A549 treated with Hydrocortisone at 1 μM for 4 hours (cell line): ENCODE measurements at places on chromosomes 2 and 18. TPM values are rescaled to one million over a fixed set of nuclear protein-coding genes. Genes with fewer than 3 reads are reported as not detected.

IL36A gene
- not detected in 5 replicates for total RNA-seq

CCDC178 gene
- total RNA-seq: not detected in 5 replicates

CERS6 gene
- 13.8 to 21.2 TPM (median 16.3 TPM) in 5 replicates for total RNA-seq

KIAA2012 gene
- not detected in 5 replicates for total RNA-seq

OR6B2 gene
- total RNA-seq: not detected in 5 replicates

WNT10A gene
- total RNA-seq: 0.06 to 0.12 TPM (median 0.09 TPM) in 4 of 5 replicates, not detected in the other

CXCR4 gene
- 0.46 to 0.99 TPM (median 0.56 TPM) in 5 replicates for total RNA-seq

UGT1A4 gene
- 0.06 to 0.16 TPM (median 0.10 TPM) in 4 of 5 replicates, not detected in the other for total RNA-seq

MOCOS gene
- total RNA-seq: 3.5 to 4.7 TPM (median 3.6 TPM) in 5 replicates

MRPS9 gene
- 29.3 to 32.2 TPM (median 31.3 TPM) in 5 replicates for total RNA-seq
